ENCODE measurements at places on chromosomes 6 and 20.

GRCh38 chr20:57395111-57395966, 4.1 kb downstream of the RBM38 start:
- DNase-seq: no peak

DNA sequence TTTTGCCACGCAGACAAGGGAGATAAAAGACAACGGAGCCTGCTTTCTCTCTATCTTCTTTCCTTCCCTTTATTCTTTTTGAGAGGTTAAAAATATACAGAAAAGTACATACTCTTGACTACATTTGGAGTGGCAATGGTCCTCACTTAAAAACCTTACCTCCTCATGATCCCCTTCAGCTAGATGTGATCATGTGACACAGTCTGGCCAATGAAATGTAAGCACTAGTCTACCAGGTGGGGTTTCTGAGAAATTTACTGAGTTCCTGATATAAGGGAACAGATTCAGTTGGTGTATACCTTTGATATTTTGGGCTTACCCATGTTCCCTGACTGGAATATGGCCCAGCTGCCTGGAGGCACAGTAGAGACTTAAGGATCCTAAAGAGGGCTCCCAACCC, 165.5 kb upstream of the BEND3 start:
- no peak for DNase-seq

- no peak for DNase-seq
Observed at GRCh38 chr6:14269436-14269835, 151.9 kb downstream of the CD83 start.

DNA sequence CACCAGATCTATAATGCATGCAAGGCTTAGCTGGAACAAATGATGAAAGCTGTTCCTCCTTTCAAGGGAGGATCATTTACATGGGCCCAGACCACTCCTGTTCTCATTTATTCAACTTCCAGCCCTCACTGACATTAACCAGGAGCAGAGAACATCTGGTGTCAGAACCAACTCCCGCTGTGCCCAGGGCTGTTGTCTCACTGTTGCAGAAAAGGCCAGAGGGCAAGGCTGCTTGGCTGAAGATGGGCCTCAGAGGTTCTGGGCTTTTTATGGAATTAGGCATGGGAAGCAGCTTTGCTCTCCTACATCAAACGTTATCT, 164.2 kb downstream of the GMPR start:
- DNase-seq: no peak

- DNase-seq: no peak
Observed at GRCh38 chr6:24858177-24858653, 59.5 kb upstream of the ARMH2 start.

DNA sequence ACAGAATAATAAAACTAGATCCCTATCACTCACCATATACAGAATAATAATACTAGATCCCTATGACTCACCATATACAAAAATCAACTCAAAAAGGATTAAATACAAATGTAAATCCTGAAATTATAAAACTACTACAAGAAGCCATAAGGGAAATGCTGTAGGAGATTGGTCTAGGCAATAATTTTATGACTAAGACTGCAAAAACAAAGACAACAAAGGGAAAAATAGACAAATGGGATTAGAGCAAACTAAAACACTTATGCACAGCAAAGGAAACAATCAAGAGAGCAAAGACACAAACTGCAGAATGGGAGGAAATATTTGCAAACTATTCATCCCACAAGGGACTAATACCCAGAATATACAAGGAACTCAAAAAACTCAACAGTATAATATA, 4.1 kb upstream of the RNF217 start:
- no peak for DNase-seq

DNA sequence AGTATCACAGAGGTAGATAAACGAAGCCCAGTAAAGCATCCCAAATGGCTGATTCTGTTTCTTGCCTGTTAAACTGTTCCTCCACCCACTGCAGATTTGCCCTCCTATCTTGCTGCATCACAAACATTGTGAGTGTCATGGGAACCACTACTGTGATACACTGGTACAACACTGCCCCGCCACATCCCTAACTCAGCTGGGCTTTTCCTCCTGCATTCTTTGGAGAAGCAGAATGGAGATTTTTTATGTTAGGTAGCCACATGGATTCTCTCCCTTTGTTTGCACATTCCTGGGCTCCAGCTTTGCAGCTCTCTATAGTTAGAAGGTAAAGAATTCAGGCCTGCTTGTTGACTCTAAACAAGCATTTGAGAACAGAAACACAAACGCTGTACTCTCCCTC, 234.1 kb downstream of the TMEM242 start:
- DNase-seq: no peak

DNA sequence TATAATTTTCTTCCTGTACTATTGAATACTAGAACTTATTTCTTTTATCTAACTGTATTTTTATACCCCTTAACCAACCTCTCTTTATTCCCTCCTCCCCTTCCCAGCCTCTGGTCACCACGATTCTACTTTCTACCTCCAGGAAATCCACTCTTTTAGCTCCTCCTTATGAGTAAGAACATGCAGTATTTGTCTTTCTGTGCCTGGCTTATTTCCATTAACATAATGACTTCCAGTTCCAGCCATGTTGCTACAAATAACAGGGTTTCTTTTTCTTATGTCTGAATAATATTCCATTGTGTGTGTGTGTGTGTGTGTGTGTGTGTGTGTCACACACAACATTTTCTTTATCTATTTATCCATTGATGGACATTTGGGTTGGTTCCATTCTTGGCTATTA, 152.3 kb upstream of the OLIG3 start:
- DNase-seq: no peak

DNA sequence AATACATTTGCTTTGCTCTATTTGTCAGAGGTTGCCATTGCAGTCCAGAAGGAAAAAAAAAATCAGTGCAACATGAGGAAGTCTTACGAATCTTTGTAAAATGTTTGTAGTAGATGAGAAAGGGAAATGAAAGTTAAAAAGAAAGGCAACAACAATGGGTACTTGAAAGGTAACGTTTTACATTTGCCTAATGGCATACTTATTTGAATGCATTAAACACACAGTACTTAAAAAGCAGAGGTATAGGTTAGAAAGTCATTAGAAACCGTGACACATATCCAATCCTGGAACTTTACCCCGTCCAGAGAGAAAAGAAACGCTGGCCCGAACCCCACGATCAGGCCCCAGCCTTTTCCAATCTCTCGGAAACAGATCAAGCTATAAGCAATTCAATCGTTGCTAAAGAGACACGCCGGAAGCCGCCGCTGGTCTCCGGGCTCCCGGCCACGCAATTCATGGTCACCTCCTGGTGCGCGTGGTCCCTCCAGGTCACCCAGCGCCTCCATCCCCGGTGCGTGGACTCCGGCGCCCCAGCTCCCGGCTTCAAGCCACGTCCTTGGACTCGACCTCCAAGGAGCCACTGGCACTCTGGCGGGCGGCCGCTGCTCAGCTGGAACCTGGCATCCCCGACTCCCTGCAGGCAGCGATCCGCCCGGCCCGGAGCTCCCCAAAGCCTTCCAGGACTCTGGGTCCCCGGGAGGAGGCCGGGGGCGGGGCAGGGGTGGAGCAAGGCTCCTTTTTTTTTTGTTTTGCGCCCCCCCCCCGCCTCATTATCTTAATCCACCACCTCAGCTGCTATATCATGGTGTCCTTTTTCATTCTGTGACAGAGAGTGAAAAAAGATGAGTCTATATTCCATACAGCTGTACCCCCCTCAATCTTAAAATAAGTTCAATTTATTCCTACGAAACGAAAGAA, at the start of gene SLC18B1:
SLC18B1 (minus strand) TSS at position 687 of the 918 bp plus-strand sequence; CDS start at position 506, 181 bp downstream.
- DNase-seq: peak; percentile 39

DNA sequence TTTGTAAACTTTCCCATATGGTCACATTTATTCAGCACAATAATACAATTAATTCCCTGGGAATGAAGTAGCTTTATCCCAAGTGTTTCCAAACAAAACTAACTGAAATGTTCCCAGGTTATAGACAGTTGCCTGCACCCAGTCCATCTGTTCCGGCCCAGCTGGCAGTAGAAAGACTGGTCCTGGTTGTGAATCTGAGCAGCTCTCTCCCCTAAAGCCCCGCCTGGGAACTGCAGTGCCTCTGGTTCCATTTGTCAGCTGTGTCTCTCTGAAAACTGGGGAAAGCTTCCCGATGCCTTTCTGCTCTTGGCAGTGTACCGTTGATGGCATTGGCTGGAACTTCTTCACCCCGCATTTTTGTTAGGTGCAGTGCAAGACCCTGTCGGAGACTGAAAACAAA, 8.7 kb downstream of the MTHFD1L start:
- DNase-seq: no peak

- no peak for DNase-seq
Observed at GRCh38 chr6:30836431-30836866, 47.9 kb upstream of the DDR1 start.

- DNase-seq: no peak
Observed at GRCh38 chr20:55977690-55978459, 27.4 kb downstream of the CBLN4 start.

DNA sequence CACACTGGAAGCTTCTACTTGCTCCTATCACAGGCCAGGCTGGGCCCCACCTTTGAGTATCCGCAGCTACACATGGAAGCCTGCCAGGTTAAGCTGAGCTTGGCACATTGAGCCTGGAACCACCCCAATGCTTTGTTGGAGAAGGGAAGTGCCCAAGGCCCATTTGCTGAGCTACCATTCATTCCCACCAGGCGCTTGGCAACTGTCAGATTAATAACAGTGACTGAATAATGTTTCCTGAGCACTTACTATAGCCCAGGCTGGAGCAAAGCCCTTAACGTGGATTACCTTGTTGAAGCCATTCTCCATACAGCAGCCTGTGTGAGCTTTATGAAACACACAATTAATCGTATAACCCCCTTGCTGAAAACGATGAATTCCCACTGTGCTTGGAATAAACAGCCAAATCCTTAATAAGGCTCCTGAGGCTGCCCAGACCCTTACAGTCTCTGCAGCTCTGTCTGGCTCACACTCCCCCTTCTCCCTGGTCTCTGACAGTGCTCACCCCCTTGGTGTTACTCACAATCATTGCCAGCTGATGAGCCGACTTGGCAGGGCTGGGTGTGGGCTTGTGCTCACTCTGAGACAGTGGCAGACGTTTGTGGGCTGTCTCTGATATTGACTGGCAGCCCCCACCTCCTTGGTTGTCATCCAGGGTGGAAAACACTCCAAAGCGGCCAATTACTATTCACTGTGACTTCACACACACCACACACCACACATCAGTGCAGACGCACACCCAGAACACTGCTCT, 357.1 kb downstream of the MAFB start:
- no peak for DNase-seq
